Coronary artery (tissue), 2 donors: ENCODE measurements at places on chromosomes 11 and 22.

GRCh38 chr11:69437001-69437875 is 44.2 kb upstream of the LINC01488 start:
- no peak for DNase-seq

- DNase-seq: no peak
Measured at GRCh38 chr22:35442471-35442870, 42.5 kb downstream of the MCM5 start.

GRCh38 chr11:76376746-76377558 is 4.0 kb downstream of the THAP12 start:
- DNase-seq: no peak

DNA sequence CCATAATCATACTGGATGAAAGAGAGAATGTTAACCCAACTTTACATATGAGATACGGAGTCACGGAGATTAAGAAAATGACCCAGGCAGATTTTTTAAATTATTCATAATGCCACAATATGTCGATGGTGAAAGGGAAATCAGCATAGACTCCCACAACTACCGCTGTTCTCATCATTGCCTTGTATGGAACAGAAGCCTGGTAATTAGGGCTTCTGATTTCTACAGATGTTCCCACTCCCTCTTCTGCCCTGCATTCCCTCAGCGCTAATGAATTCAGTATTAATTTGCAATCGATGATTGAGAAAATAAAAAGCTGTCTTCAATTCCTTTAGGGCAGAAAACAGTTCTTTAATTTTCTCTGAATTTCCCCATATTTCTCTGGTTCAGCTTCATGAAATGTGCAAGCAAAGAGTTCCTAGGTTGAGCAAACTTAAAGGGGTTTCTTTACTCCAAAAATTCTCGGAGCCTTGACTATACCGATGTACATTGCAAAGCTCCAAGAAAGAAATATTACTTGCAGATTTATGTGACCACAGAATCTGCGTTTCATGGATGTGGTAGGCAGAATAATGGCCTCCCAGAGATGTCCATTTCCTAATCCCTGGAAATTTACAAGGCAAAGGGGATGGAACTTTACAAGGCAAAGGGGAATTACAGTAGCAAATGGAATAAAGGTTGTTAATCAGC is 134.9 kb upstream of the ZC3H12C start:
- no peak for DNase-seq

DNA sequence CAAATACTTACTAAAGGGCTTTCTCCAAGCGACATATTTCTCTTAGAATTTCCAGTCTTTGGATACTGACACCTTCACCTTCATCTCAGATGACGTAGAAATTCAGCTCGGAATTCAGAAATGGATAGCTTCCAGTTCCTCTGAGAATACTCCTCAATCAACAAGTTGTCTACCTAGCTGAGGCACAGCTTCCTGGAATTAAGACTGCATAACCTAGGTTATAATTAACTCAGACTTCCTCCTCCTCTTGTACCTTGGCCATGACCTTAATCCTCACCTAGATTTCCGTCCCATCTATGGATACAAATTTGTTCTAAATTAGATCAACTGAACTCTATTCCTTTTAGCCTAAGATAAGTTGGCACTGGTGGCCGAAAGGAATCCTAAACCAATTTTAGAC is 17.4 kb downstream of the ATP5MG start:
- no peak for DNase-seq

- no peak for DNase-seq
Measured at GRCh38 chr11:60343094-60343704, 16.1 kb downstream of the MS4A6E start.

- no peak for DNase-seq
Measured at GRCh38 chr11:47498584-47499152, 49.7 kb upstream of the RAPSN start.

- DNase-seq: no peak
Measured at GRCh38 chr22:35477911-35478582, 62.6 kb upstream of the RASD2 start.

- no peak for DNase-seq
Measured at GRCh38 chr22:32987081-32987631, 71.0 kb downstream of the SYN3 start.

DNA sequence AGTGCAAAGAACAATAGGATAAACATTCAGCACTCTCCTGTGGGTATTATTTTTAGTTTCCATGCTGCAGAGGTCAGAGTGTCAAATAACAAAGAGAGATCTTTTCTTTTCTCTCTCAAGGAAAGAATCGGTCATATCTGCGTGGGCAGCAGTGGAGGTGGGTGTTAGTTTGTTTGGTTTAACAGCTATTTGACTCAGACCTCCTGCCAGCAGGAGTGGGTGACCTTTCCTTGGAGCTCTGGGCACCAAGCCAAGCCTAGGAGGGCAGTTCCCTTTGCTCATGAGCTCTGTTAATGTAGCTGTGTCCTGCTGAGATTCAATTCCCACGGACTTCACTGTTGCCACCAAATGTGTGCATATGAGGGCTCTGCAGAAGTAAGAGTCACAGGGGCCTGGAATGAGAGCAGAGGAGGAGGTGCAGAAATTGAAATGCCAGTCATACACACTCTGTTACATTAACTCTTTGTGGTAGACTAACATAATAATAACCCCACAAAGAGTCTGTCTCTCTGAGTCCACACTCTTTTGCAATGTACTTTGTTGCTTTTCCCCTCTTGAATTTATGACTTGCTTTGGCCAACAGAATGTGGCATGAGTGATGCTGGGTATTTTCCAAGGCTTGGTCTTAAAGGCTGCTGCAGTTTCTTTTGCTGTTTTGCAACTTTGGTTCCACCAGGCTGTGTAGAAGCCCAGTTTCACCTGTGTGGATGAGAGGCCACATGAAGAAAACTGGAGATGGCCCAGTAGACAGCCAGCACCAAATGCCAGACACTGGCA is 76.0 kb upstream of the GRK3 start:
- no peak for DNase-seq

DNA sequence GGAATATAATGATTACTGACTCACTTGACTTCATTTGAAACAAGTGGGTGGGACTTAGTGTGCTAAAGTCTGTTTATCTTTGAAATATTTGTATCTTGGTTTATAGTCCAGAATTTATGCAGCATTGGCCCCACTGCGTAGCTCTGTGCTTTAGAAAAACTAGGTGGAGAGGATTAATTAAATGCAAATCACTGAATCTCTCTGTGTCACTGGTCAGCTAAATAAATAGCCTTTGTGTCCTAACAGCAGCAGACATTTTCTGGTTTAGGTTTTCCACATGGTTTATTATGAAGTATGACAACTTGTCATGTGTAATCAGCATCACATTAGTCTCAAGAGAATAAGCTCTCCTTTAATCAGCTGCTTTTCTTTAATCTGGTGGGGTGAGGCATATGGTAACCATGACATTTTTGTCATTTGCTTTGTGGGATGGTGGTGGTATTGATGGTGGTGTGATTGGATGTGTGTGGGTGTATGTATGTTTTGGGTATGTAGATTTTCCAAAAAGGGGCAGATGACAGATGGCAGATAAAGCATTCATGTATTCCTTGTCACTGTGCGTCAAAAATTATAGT is 33.9 kb downstream of the BCL2L13 start:
- no peak for DNase-seq

DNA sequence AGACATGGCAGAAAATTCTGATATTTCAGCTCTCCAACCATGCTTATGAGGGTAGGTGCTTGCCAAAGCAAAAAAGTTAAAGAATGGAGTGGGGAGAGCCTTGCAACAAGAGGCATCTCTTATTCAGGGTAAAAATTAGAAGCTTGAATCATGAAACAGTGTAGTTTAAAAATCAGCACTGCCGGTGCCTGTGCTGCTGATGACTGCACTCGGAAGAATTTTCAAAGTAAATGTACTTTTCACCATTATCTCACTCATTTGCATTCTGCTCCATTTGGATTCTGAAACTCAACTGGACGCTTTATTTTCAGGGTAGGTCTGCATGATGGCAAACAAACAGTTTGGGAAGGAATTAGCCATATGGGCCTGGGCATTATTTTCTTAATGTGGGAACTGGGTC is 126.3 kb downstream of the KIRREL3 start:
- DNase-seq: no peak

DNA sequence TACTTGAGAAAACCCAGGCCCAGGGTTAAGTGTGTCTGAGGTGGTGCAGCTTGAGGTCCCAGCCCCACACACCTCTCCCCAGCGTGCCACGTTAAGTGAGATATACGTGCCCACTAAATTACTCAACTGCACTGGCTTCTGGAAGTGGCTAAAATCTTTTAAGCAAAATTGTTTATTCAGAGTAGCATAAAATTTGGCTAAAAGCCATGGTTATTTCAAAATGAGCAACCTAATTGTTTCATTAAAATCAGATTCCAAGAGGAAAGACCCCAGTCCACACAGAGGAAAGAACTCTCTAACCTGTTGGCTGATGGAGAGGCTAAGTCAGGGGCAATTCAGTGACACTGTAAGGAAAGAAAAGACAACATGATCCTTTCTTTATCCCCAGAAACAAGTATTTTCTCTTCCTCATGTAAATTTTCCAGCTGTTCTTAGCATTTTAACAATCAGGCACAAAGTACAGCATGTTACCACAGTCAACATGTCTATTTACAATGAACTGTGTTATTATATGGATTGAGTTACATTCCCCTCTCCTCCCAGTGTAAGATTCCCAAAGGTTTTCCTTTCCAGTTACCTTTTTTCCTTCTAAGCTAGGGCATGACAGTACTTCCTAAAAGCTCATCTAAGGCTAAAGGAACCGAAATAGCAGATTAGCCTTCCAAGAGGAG is 26.6 kb downstream of the NUP50 start:
- DNase-seq: no peak

DNA sequence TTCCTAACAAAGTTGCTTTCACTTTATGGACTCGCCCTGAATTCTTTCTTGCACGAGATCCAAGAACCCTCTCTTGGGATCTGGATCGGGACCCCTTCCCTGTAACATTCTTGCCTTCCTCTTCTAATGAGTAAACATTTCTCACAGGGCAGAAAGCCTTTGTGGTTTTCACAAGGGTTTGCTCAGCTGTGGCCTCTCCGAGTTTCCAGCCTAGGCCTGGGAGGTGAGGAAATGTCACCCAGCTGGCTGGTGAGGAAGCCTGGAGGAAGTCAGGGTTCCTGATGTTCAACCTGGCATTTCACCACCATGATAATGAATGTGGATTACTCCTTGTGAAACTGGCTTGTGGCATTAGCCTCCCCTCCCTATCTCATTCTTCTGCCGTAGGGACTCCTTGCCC is 224.9 kb downstream of the DSCAML1 start:
- no peak for DNase-seq

GRCh38 chr11:101133190-101133589 is 3.6 kb upstream of the PGR start:
- DNase-seq: no peak

DNA sequence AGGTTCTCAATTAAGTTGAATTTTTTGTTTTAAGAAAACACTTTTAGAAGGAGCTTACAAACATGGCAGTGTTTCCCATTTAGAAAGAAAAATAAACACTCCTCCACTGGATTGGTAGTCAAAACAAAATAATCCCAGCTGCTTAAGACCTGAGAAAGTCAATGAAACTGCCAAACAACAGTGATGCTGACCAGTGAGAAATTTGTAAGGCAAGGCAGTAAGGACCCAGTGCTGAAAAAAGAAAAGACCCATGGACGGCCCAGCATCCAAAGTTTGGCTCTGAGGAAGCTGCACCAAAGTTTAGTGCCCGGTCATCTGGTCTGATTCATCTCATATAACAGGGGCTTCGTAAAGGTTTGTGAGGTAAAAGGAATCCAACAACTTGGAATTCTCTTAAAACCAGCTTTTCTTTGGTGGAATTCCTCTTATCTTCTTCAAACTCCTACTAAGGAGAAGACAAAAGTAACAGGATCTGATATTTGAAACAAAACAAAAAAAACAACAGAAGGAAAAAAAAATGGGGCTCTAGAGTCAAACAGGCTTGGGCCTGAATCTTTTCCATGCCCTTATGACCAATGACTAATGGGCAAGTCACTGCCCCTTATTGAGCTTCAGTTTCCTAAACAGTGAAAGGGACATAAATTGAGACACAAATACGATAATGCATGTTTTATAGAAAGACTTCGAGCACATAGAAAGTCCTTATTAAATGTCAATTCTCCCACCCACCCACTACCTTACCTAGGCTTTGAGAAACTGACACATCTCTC is 383.0 kb upstream of the NARS2 start:
- DNase-seq: no peak

- no peak for DNase-seq
Measured at GRCh38 chr11:104967534-104968354, 630 bp downstream of the CASP4 start.

- DNase-seq: no peak
Measured at GRCh38 chr22:50467773-50468440, 6.9 kb downstream of the SBF1 start.

DNA sequence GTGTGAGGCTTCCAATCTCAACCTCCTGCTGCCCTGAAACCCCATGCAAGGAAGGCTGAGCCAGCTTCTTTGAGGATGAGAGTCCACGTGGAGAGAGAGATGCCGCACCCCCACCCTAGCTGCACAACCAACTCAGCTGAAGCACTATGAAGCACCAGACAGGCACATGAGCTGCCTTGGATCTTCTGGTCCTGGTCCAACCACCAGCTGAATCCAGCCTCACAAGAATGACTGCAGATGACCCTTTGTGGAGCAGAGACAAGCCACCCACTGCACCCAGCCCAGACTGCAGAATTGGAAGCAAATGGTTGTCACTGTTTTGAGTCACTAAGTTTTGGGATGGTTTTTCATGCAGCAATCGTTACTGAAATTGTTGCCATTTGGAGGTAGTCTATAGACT is 149.6 kb upstream of the SYT13 start:
- no peak for DNase-seq

GRCh38 chr11:15258433-15259165 is 143.9 kb downstream of the INSC start:
- DNase-seq: no peak

GRCh38 chr11:64614917-64615316 is 23.9 kb downstream of the SLC22A12 start:
- DNase-seq: no peak

- no peak for DNase-seq
Measured at GRCh38 chr11:127193950-127194349, 193.4 kb upstream of the KIRREL3 start.

DNA sequence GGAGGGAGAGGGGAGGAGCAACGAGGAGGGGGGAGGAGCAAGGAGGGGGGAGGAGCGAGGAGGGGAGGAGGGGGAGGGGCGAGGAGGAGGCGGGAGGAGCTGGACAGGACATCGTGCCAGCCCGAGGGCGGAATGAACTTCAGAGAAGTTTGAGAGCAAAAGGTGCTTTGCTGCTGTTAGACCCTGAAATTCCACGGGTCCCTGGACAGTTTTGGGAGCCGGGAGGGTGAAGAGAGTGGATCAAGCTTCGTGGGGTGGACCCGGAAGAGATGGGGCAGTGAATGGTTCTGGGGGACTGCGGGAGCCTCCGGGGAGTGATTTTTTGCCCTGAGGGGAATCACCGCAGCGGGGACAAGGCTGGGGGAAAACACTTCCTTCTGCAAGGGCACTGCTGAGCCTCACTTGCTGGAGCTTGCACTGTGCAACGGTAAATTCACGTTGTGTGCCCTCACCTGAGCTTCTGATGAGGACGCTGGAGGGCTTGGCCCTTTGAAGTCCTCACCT is 10.7 kb upstream of the NLRP6 start:
- no peak for DNase-seq

GRCh38 chr11:113392236-113392921 is 4.8 kb downstream of the ANKK1 start:
- no peak for DNase-seq

- no peak for DNase-seq
Measured at GRCh38 chr11:13438291-13438690, 24.7 kb downstream of the BTBD10 start.
